ENCODE measurements at places on chromosomes 1 and 21. TPM values are rescaled to one million over a fixed set of nuclear protein-coding genes. Genes with fewer than 3 reads are reported as not detected.
A peak's percentile ranks its signal among the peaks of the same experiment; 100 is the strongest.

FCRL5 gene
- total RNA-seq, result not detected

- no peak for DNase-seq
Measured at GRCh38 chr1:60589916-60590315, 492.4 kb upstream of the NFIA start.

GRCh38 chr1:222843469-222844410 is 28.9 kb downstream of the DISP1 start:
- DNase-seq, result no peak

DNA sequence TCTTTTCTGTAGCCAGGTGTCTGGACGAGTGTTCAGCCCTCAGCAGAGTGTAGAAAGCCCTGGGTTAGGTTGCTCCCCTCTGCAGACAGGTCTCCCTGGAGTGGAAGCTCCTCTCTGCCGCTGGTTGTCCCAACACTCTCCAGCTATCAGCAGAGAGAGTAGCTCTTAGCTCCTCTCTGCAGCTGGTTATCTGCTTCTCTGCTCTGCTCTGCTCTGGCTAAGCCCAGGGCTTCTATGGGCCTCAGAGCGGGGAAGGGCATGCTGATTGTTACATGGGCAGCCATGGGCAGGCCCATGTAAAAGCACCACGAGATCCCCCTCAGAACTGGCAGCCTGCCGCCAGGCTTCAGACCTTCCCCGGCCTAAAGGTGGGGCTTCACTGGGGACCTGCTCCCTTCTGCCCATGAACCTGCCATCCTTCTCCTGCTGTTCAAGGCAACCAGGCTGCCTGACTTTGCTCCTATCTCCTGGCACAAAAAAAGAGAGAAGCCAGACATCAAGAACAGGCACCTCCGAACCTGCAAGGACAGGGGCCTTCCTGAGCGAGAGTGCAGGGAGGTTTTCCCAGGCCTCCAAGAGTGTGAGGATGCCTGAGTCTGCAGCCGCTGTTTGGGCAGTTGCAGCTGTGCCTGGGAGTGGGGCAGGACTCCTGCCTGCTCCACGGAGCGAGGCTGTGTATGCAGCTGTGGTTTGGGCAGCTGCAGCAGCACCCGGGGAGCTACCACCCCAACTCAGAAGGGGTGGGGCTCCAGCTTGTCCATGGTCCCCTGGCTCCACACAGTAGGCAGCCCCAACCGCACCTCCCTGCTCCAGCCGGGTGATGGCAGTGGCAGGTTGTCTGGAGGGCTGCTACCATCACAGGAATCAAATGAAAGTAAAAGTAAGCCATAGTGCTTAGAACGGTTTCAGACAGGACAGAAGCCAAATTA is 973.7 kb downstream of the LTN1 start:
- DNase-seq, result no peak

DNA sequence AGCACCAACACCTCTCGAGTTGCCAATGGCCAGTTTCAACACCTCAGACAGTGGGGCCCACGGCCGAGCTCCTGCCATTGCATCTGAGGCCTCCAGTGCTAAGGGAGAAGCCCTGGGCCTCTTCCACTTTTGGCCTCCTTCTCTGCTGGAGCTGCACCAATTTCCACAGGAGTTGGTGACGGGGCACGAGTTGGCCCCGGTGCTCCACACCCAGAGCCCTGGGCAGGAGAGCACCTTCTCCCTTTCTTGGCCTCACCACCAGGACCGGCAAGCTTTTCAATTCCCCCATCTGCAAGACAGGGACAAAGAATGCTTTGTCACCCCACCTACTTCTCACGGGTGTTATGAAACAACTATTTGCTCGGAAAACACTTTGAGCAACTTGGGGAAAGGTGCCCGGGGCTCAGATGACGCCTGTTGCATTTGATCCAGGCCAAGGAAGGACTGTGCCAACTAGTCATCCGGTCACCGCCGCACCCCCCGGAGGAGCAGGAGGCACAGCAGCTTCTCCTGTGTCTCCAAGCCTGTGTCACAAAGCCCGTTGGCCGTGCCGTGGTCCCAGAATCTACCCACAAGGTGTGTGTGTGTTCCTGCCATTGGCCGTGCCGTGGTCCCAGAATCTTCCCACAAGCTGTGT is 55.2 kb downstream of the TOMM20 start:
- DNase-seq, result no peak

DNA sequence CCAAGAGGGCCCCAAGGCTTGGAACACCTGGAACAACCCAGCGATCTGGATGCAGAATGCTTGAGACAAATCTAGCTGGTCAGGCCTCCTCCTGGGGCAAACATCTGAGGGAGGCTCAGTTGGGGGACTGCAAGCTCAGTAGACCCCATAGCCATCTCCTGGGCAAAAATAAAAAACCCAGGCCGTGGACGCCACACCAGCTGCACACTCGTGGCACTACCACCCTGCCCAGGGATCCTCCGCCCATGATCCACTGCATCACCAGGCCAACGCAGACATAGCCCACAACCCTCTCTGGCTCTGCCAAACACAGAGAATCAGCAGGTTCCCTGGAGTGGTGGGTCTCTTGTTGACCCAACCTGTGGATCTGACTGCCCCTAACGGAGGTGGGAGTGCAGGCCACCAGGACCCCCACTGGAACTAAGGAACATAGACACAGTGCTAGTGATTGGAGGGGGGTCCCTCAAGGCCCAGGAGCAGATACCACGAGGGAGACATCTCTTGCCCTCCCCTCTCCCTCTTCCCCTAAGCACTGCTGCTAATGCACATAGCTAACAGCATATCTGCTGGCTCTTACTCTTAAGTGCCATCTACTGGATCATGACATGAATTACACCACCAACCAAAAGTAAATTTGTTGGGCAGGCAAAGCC is 147.2 kb downstream of the CHD1L start:
- DNase-seq, result no peak

DNA sequence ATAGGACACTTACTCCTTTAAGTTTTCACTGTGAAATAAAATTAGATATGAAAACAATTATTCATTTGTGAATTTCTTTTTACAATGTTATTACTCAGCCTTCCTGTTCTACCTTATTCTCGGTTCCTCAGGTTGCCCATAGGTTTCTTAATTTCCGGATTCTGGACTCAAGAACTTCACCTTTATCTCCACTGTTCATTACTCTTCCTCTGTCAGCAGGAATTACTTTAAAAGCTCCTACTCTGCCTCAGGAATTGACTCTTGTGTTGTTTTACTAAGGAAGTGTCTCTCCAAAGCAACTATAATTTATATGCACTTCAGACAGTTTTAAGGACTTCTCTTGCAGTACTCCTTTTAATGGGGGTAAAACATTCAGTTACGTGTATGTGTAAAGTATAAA is 123.8 kb downstream of the OSBPL9 start:
- no peak for DNase-seq

S100A7 gene
- total RNA-seq, result not detected

UCHL5 gene
- total RNA-seq, result 41.6 TPM

CYP4A22 gene
- total RNA-seq, result not detected

- no peak for DNase-seq
Measured at GRCh38 chr1:22428672-22429071, 23.0 kb upstream of the ZBTB40 start.

DNA sequence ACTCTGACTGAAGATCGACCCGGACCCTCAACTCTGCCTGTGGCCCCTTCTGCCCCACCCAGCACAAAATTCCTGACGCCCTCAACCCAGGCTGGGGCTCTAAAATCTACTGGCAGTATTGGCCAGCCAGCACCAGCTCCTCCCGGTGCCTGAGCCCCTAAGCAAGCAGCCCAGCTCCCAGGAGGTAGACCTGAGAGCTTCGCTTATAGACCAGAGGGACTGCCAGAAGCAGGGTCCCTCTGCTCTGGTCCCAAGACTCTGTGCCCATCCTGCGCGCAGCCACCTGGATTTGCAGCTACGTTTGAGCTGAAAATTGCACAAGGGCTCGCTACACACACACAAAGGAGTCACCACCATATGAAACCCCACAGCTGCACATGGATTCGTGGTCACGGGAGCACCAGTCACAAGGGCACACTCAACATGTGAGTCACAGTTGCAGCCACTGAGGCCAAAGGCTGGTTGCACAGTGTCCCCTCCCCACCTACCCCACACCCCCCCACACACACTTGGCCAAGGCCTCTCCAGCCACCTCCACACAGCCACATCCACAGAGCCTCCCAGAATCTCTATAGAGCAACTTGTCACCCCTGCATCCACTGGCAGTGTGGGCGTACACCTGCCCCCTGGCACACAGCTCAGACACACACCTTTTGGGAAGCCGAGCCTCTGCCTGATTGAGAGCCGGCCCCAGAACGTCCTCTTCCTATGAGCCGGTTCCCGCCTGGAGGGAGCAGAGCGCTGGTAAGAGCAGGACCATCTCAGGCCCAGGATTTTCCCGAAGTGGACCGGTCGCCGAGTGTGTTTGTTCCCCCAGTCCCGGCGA is 1.1 kb upstream of the DMBX1 start:
- no peak for DNase-seq

- DNase-seq, result no peak
Measured at GRCh38 chr1:39836595-39837110, 46.7 kb downstream of the TRIT1 start.

DNA sequence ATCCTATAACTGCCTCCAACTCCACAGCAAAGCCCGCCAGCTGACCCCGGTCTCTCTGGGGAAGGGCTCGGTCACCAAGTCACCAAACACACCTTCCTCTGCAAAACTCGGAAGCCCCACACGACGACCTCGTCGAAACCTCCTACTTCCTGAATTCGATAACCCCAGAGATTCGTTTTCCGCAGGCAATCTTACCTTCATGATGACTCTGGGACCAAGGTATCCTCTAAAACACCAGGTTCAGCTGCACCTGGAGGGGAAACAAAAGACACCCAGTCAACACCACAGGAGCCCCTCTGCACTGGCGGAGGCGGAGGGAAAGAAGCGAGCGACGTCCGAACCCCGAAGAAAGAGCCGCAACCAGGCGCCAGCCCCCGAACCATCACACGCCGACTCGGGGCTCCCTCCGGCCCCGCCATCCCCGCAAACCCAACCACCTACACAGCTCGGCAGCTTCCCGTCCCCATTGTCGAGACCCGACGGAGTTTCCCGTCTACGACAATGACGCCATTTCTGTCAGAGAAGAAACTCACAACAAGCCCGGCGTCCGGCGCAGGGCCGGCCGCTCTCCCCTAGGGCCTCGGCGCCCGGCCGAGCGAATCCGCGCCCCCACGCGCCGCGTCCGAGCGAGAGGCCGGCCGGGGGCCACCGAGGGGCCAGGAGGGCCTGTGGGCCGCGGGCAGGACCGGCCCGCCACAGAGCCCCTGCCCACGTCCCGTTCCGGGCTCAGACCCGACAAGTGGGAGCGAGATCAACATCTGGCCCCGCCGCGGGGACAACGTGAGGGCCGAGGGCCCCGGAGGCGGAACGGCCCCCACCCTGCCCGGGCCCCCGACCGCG is 1.0 kb downstream of the ARID4B start:
- DNase-seq, result peak; percentile 30

- no peak for DNase-seq
Measured at GRCh38 chr1:231553320-231553719, 24.9 kb downstream of the TSNAX start.
